ENCODE measurements at places on chromosomes 12 and 14.

GRCh38 chr12:78684419-78684818 lies 180.2 kb upstream of the SYT1 start:
- DNase-seq = no peak

DNA sequence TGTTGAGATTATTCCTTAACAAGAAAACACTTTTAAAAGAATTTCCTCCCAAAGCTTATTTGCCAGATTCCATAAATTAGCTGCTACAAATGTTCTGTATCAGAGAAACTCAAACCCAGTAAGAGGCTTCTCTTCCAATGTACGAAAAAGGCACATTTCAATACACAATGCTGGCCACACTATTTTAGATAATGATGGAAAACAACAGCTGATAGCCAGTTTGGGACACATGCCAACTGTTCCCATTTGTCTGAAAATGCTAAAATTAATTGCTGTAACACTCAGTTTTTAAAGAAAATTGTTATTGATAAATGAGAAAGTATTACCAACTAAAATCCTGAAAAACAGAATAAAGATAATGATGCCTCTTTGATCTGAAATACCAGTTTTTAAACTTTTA lies 4.4 kb downstream of the CFL2 start:
- DNase-seq = no peak

GRCh38 chr12:105921872-105922669 lies 216.7 kb downstream of the NUAK1 start:
- no peak for DNase-seq

DNA sequence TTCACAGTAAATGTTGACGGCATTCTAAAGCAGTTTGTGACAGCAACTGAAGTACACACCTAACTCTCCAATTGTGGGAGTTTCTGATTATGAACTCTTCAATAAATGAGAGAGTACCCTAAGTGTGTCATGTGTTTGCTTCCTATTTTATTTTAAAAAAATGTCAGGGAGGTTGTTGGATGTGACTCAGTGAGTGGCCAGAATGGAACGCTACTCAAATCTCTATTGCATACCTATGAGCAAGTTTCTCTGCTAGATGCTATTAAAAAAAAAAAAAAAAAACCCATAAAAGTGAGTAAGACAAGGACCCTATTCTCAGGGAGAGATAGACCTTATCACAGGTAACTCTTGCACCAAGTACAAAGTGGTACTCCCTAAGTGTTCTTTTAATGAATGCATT lies 256.6 kb downstream of the BTG1 start:
- DNase-seq = no peak

GRCh38 chr12:71972441-71973074 lies 33.9 kb downstream of the TPH2 start:
- DNase-seq = no peak

GRCh38 chr12:4564818-4565217 lies 2.8 kb downstream of the DYRK4 start:
- no peak for DNase-seq

DNA sequence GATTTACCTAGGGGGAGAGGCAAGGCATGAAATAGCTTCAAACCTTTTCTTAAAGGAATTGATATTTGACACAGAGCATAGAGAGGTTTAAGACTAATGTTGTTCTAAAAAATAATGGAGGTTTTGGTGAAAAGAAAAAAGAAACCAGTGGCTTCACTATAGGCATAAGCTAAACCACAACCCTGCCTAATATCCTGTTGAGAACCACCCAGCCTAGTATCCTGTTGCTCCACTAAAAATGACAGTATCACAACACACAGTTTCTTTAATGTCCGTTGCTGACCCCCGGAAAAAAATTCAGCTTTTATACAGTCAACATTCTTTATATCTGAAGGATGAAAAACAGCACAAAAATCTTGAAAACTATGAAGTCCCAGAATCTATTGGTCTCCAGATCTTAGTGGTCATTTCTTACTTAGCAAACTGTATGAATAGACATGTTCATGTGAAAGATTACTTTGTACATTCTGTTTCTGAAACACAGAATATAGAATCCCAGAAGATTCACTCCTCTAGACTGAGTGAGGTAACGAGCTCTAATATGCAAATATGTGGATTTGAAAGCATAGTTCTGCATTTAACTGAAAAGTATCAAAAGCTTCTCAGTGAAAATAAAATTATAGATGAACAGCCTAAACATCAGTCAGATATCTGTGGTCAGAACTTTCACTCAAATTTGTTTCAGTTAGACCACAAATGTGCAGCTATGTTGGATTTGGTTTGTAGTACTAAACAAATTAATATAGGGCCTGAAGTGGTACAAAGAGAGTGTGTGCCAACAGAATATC lies 40.5 kb downstream of the GALC start:
- no peak for DNase-seq

- DNase-seq = no peak
Measured at GRCh38 chr12:96143827-96144565, 50.2 kb upstream of the ELK3 start.

GRCh38 chr14:79701371-79701770 lies 509.9 kb downstream of the DIO2 start:
- DNase-seq = no peak

GRCh38 chr14:70011098-70011497 lies 131.9 kb downstream of the SMOC1 start:
- DNase-seq = no peak

DNA sequence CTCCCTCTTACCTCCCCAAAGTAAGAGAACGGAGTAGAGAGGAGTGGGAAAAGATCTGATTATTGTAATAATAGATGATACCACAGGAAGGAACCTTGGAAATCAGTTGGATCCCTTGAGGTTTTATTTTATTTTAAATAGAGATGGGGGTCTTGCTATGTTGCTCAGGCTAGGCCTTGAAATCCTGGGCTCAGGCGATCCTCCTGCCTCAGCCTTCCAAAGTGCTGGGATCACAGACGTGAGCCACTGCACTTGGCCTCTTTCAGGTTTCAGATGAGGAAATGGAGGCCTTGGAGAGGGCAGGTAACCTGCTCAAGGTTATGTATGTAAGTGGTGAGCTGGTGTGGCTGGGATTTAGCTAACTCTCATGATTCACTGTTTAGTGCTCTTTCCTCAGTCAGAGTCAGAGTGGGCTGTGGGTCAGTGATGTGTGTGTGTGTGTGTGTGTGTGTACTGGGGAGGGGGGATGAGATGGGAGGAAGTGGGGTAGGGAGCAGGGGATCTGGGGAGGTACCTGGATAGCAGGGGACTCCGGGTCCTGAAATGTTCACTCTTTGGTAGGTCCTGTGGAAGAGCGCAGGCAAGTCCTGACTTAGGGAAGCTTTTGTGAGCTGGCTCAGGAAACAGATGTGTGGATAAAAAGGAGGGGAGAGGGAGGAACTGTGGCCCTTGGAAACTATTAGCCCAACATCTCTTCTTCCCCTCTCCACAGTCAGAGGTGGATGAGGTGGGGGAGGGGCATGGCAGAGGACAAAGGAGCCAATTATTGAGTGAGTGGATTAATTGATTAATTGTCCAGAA lies 4.7 kb upstream of the CISTR start:
- no peak for DNase-seq

DNA sequence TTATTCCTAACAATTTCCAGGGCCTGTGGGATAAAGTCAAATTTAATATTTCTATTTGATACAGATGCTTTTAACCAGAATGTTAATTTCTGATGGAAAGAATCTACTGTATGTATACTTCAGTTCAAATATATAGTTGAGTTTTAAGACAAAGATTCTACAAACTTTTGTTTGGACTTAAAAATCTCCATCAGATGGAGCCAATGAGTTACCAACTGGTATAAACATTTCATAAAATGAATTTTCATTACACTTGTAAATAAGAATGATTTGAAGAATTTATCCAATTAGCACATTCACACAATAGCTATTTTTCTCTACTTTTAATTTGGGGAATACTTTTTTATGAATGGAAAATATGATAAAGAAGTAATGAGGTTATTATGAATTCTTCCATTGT lies 425.2 kb upstream of the MIS18BP1 start:
- DNase-seq = no peak

- no peak for DNase-seq
Measured at GRCh38 chr12:12266389-12266872, 413 bp downstream of the LRP6 start.

DNA sequence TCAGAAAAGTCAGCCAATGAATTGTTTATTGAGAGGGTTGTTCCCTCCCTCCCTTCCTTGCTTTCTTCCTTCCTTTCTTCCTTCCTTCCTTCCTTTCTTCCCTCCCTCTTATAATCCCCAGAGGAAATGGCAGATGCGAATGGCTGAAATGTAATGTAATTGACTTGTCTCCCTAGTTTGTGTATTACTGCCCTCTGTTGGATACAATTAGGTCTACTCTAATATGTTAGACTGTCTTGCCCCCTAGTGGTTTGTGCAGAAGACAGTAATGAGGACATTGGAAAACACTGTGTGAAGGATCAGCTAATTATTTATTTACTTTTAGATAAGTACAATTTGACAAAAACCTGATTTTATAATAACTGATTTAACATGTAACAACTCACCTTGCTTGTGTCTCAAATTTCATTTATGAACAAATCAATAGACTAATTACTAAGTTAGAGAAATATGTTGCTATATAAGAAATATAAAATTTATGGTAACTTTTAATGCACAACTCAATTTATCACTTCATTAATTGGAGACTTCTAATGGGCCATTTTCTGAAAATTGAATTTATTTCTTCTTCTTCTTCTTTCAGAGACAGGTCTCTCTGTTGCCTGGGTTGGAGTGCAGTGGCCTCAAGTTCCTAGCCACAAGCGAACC lies 229.8 kb upstream of the LRIG3 start:
- peak; percentile 2 for DNase-seq

DNA sequence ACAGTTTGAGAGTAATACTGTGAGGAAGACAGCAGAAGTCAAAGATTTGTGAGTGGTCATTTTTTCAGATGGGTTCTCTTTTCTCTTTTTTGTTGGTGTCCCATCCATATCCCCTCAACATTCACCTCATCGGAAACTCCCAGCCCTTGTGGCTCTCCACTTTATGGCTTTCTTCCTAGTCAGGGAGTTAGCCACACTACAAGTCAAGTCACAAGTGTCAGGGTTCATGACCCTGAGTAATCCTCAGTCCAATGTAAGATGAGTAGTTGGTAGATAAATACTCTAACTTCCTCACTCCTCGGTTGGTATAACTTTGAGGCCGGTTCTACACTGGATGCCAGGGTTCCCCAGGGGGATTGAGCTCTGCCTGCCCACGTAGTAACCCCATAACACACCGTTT lies 41.4 kb downstream of the PTGER2 start:
- DNase-seq = no peak

DNA sequence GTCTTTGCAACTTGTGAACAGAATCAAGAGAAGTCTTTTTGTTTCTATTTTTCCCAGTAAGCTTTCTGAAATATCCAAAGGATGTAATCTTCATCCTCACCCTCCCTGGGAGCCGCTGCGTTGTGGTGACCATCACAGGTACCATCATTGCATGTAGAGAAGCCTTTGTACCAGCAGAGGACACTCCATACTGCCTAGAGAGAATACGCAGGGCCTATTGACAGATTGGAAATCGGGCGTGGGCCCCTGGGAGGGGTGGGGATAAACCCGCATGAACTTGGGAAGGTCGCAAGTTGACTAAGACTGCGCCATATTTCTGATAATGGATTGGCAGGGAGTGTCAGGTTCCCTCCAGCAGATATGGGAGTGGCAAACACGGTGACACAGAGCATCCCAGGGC lies 12.7 kb downstream of the KRT1 start:
- DNase-seq = no peak

GRCh38 chr12:106974511-106974910 lies 12.4 kb downstream of the MTERF2 start:
- peak; percentile 22 for DNase-seq

- DNase-seq = no peak
Measured at GRCh38 chr12:31521964-31522363, 69.0 kb downstream of the DENND5B start.

DNA sequence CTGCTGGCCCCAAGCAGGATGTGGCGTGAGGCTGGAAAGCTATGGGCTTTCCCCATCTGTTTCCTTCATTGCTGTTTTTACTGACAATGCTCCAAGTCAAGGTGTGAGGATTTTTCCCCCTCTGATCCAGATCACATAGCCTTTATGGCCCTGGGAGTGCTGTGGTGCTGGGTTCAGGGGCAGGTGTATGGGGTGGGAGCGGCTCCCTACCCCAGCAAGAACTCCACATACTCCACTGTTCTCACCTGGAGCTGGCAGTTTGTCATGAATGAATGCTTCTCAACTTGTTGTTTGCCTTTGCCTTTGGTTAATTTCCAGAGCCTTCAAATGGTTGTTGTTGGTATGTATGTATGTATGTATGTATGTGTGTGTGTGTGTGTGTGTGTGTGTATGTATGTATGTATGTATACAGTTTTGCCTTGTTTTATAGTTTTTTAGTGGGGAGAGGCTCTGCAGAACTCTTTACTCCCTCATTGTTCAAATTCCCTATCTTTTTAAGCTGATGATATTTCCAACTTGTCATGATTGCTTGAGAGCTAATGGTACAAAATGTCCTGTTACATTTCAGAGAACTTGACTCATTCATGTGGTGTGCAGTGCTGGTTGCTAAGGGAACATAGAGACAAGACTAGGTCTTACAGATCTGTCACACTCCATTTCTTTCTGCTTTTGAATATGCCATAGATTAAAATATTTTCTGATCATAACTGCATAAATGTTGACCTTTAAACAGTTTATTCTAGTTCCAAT lies 36.6 kb upstream of the ASPG start:
- DNase-seq = no peak

- no peak for DNase-seq
Measured at GRCh38 chr12:109605016-109605415, 31.4 kb downstream of the MVK start.

- no peak for DNase-seq
Measured at GRCh38 chr14:23115039-23115731, 3.9 kb downstream of the CEBPE start.

DNA sequence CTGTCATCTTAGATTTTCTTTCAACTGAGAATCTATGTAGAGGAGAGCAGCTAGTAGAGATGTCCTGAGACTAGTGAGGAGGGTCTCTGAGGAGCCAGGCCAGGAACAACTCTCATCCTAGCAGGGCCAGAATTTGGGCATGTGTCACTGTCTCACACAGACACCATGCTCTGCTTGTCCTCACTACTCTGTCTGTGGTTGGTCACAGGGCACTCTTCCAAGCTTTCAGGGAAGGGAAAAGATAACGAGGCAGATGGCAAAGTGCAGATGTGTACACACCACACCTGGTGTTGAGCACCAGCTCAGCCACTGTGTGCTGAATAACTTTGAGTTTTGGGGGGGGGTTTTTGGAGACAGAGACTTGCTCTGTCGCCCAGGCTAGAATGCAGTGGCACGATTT lies 2.5 kb downstream of the SSPN start:
- no peak for DNase-seq

GRCh38 chr12:67807814-67808213 lies 159.3 kb downstream of the DYRK2 start:
- DNase-seq = no peak

DNA sequence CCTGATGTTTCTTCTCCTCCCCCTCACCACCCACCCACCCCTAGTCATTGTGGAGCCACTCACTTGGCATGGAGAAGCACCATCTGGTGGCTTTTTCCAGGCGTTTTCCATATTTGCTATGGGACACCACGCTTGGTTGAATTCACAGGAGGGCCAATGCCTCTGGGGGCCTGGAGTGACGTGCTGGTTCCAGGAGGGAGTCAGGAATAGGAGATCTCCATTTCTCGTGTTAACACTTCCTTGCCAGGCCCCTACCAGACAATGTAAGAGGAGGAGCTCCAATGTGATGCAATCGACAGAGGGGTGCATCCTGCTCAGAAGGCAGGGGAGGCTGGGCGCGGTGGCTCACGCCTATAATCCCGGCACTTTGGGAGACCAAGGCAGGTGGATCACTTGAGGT lies 21.6 kb upstream of the TESC start:
- DNase-seq = no peak
